ENCODE measurements at places on chromosomes 2 and 18.
A peak's percentile ranks its signal among the peaks of the same experiment; 100 is the strongest.

- peak; percentile 3 for DNase-seq
Observed at GRCh38 chr2:24618144-24618543, 127.1 kb downstream of the NCOA1 start.

DNA sequence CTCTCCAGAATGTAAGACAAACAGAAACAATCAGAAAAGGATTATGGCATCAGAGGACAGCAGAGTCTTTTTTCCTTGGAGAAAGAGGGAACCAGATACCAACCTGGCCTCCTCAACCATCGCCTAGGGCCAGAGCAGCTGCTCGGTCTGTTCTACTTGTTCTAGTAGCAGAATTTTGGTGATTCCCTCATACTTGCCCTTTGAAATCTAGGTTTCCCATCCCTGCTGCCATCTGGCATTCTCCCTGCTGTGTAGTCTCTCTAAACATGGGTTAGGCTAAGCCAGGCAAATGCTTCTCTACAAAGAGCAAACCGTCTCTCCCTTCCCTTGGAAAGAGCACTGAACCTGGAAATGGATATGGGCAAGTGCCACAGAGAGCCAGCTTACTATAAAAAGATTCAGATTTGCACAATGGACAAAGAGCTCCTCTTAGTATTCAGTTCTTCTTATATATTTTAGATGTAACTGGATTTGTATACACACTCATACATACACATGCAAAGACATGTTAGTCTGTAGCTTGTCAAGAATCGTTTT is 208.6 kb upstream of the ST6GAL2 start:
- no peak for DNase-seq

DNA sequence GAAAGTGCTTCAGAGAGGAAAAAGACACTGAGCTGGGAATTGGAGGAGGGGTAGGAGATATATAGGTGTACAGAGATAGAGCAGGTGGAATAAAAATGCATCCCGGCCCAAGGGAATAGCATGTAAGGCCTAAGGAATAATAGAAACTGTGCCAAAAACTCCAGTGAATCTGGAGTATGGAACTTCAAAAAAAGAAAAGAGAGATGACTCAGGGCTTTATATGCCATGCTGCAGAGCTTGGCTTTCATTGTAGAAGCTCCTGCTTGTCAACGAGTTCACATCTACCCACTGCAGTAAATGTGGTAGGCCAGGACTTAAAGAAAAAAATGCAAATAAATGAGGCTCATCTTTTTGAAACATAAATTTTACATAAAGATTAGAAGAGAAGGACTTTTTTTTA is 131.8 kb downstream of the MREG start:
- DNase-seq, result peak; percentile 30

- DNase-seq, result peak; percentile 54
Observed at GRCh38 chr2:62489162-62489561, 16.8 kb downstream of the TMEM17 start.

DNA sequence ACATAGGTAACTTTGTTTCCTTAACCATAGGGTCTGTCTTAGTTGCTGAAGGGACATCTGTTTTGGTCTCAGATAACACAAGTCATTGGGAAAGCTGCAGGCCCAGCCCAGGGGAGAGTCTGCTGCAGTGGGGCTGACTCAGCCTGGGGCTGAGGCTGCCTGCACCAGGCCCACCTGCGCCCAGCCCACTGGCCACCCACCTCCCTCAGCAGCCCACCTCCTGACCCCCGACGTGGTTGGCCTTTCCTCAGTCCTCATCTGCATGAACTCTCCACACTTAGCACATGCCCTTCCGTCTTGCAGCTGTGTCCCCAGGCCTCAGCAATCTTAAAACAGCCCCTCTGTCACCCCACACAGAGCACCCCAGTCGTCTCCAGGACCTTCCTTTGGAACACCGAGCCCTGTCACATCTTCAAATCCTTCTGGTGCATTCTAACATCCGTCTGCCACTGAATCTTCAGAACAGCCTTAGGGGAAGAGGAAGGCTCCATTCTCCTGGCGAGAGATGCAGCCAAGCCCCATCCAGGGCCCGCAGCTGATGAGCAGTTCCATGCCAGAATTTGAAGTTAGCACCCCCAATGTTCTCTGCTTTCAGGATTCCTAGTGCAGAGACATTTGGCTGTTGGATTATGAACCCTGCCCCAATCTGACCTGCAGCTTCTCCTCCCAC is 231.4 kb downstream of the SEPTIN10 start:
- DNase-seq, result no peak

All from cardiac fibroblast (primary cell).